ENCODE measurements at places on chromosomes 6 and 20.

- peaks cover 5% of the 10 kb centered on the region for H3K4me1 ChIP-seq
- DNase-seq = peak; percentile 63
- H3K27ac ChIP-seq = no peak overlapping the region
- no peaks in the 10 kb centered on the region for H3K36me3 ChIP-seq
- no peaks in the 10 kb centered on the region for H3K27me3 ChIP-seq
Measured at GRCh38 chr6:167311286-167311685, 13.6 kb upstream of the TTLL2 start.

DNA sequence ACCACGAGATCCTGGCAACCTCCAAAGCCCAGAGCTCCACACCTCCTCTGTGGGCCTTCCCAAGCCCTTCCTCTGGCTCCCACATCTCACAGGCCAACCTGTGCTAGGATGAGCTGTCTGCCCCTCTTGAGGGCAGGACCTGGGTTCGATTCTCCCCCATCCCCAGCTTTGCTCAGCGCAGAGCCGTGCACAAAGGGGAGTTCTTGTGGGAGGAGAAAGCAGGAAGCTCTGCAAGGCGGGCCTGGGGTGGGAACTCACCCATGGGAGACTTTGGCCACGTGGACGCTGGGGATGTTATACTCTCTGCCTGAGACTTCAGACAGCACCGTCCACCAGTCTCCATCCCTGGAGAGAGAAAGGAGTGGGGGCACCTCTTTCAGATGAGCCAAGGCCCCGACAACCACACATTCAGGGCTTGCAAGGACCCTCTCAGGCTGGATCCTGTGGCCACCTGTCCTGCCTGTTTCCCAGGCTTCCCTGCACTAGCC, 12.7 kb downstream of the SLA2 start:
- H3K36me3 ChIP-seq = no peaks in the 10 kb centered on the region
- no peak overlapping the region for H3K27ac ChIP-seq
- H3K4me1 ChIP-seq = no peaks in the 10 kb centered on the region
- DNase-seq = no peak
- H3K4me3 ChIP-seq = no peak overlapping the region

DNA sequence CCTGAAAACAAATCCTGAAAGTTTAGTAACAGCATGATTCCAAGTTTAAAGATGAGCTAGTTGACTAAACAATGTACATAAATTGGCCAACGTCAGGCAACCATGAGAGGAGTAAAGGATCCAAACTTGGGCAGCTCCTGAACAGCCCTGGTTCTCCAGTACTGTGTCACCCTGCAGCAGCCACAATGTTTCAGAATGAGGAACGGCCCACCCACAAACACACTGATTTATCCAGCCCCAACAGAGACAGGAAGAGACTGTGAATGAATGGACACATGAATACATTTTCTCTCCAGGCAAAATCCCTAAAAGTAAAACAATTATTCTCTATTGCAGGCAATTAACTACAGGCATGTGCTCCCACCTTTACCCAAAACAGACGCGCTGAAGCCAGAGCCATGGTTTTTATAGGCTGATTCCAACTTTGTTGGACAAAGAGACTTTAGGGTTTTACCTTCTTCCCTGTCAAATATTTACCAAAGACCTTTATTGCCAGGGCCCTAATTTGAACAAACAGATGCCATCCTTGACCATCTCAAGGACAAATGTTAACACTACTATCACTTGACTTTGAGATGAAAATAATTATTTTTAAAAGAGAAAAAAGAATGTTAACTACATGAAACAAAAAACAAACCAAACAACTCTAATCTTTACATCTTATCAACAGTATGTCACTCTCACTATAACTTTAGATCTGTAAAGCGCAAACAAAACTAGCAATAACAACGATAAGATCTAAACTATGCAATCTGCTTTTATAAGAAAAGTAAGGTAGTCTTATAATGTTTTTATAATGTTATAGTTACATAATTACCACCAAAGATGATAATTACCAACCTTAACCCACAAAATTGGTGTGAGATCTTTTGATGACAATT, 22.9 kb downstream of the CNKSR3 start:
- no peaks in the 10 kb centered on the region for H3K36me3 ChIP-seq
- no peak overlapping the region for H3K4me3 ChIP-seq
- peaks cover 25% of the 10 kb centered on the region for H3K4me1 ChIP-seq
- no peaks in the 10 kb centered on the region for H3K27me3 ChIP-seq

GRCh38 chr20:64166721-64167615, 2.7 kb downstream of the MYT1 start:
- H3K36me3 ChIP-seq = no peaks in the 10 kb centered on the region
- DNase-seq = peak; percentile 64
- H3K27ac ChIP-seq = no peak overlapping the region
- H3K4me1 ChIP-seq = no peaks in the 10 kb centered on the region

GRCh38 chr6:144062786-144063185, 32.6 kb downstream of the SF3B5 start:
- no peak overlapping the region for H3K27ac ChIP-seq
- H3K4me3 ChIP-seq = no peak overlapping the region
- H3K4me1 ChIP-seq = peaks cover 16% of the 10 kb centered on the region
- H3K36me3 ChIP-seq = no peaks in the 10 kb centered on the region

- H3K4me3 ChIP-seq = no peak overlapping the region
- H3K27ac ChIP-seq = no peak overlapping the region
- no peak for DNase-seq
- no peaks in the 10 kb centered on the region for H3K36me3 ChIP-seq
Measured at GRCh38 chr20:59764037-59764436, 159.7 kb downstream of the PHACTR3 start.

GRCh38 chr6:167848783-167849182, 22.1 kb downstream of the AFDN start:
- H3K4me1 ChIP-seq = peaks cover 9% of the 10 kb centered on the region
- H3K36me3 ChIP-seq = no peaks in the 10 kb centered on the region
- no peaks in the 10 kb centered on the region for H3K27me3 ChIP-seq
- no peak for DNase-seq

DNA sequence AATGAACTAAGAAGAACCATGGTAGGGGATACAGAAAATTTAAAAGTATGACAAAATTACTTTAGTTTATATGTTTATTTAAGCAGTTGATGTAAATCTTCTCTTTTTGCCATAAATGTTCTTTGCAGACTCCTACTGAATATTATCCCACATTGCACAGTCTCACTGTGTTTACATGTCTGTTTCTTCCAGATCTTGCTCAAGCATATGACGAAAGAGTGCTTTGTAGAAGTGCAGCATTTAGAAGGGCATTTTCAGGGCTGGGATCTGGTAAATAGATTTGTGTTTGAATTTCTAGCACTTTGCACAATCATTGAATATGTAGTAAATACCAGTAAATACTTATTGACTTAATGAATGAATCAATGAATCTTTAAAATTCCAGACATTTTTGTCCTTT, 152.0 kb upstream of the EPHA7 start:
- no peaks in the 10 kb centered on the region for H3K27me3 ChIP-seq
- no peaks in the 10 kb centered on the region for H3K4me1 ChIP-seq
- H3K4me3 ChIP-seq = no peak overlapping the region

GRCh38 chr6:150535818-150536220, 63.9 kb upstream of the PLEKHG1 start:
- no peaks in the 10 kb centered on the region for H3K4me1 ChIP-seq
- no peak overlapping the region for H3K4me3 ChIP-seq
- no peak overlapping the region for H3K27ac ChIP-seq

DNA sequence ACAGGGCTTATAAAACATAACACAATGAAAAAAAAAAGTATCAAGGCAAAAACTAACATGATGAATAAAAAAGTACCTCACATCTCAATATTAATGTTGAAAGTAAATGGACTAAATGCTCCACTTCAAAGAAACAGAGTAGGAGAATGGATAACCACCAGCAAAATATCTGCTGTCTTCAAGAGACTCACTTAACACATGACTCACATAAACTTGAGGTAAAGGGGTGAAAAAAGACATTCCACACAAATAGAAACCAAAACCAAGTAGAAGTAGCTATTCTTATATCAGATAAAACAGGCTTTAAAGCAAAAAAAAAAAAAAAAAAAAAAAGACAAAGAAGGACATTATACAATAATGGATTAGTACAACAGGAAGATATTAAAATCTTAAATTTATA, 86.9 kb downstream of the TBC1D32 start:
- H3K27me3 ChIP-seq = no peaks in the 10 kb centered on the region
- no peak overlapping the region for H3K4me3 ChIP-seq
- H3K36me3 ChIP-seq = no peaks in the 10 kb centered on the region
- no peak for DNase-seq
- no peak overlapping the region for H3K27ac ChIP-seq

DNA sequence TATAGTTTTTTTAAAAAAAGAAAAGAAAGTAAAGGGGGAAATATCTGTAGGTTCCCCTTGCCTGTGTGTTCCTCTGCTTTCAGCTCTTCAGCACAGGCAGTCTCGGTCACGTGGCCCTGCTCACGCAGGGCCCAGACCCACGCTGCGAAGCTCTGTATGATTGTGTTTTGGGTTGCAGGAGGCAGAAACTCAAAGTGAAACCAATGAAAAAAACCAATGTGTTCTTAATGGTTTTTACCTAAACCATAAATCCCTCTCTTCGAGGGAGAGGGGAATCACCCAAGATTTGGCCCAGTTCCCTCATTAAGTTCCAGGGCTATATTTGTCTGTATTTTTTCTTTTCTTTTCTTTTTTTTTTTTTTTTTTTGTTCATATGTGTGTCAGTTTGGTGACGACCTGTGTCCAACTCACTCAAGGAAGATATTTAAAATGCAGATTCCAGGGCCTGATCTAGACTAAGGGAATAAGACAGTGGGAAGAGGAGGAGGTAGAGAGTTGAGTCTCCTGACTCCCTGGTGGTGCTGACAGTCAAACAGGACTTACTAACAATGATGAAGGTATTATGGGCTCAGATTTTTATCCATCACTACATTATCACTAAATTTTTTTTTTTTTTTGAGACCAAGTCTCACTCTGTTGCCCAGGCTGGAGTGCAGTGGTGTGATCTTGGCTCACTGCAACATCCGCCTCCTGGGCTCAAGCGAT, 33.8 kb upstream of the RREB1 start:
- H3K27me3 ChIP-seq = no peaks in the 10 kb centered on the region
- no peaks in the 10 kb centered on the region for H3K4me1 ChIP-seq
- DNase-seq = no peak
- no peak overlapping the region for H3K27ac ChIP-seq
- no peaks in the 10 kb centered on the region for H3K36me3 ChIP-seq
- H3K4me3 ChIP-seq = no peak overlapping the region

DNA sequence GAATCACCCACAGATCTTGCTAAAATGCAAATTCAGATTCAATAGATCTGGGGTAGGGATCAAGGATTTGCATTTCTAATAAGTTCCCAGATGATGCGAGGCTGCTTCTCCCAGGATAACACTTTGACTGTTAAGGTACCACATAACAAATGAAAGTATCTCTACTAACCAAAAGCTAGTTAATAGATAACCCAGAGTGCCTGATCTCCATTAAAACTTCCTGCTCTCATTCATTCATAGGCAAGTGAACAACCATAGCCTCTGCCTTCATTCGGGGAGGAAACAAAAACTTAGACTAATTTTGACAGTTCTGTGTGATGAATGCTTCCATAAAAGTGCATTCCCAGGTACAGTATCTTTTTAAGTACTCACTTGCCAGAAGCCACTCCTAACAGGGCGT, 265.6 kb upstream of the BTBD3 start:
- H3K27me3 ChIP-seq = no peaks in the 10 kb centered on the region
- DNase-seq = no peak
- H3K27ac ChIP-seq = no peak overlapping the region
- no peaks in the 10 kb centered on the region for H3K36me3 ChIP-seq

GRCh38 chr20:17796091-17796563, 96.4 kb downstream of the BANF2 start:
- no peaks in the 10 kb centered on the region for H3K36me3 ChIP-seq
- H3K4me1 ChIP-seq = no peaks in the 10 kb centered on the region
- H3K27ac ChIP-seq = no peak overlapping the region

DNA sequence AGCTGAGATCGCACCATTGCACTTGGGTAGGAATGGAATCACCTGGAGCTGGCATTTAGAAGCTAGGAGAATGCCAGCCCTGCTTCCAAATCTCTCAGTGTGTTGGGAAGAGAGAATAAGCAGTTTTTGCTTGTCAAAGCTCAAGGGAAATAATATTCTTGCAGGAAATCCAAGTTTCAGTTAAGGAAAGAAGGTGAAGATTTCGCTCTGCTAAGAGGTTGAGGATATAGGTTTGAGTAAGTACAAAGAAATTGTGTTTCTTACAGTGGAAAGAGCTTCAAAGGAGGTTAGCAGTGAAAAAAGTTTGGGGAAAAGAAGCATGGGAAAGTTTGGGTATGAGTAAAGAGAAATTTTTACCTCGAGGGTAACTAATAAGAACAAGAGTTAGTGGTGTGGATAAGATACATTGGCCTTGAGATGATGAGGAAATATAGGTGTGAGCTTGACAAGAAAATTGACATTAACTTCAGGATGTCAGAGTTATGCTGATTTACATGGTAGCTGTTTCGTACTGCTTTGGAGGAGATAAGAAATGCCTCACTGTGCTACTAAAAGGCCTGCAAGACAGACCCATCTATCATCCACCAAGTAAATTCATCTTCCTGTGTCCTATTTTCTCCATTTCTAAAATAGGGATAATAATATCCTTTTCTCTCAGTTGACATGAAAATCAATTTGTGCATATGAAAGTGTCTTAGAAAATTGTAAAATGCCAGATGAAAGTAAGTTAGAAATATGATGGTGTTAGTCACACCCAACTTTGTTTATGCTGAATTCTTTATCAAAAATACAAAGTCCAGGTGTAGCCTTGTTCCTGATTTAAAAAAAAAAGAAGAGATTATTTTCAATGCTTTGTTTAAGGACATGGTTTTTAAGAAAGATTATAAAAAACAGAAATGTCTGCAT, 12.8 kb upstream of the HINT3 start:
- H3K4me1 ChIP-seq = no peaks in the 10 kb centered on the region
- H3K27ac ChIP-seq = no peak overlapping the region
- H3K4me3 ChIP-seq = no peak overlapping the region
- H3K36me3 ChIP-seq = no peaks in the 10 kb centered on the region

GRCh38 chr6:11537229-11538051, at the start of gene TMEM170B:
TMEM170B (plus strand) TSS chr6:11537749; CDS start chr6:11538278, 529 bp downstream.
- H3K4me3 ChIP-seq = peak within 1 kb of the TSS; percentile 71
- H3K27ac ChIP-seq = peak within 1 kb of the TSS; percentile 82
- no peaks in the 10 kb centered on the region for H3K27me3 ChIP-seq
- no peaks in the 10 kb centered on the region for H3K36me3 ChIP-seq

DNA sequence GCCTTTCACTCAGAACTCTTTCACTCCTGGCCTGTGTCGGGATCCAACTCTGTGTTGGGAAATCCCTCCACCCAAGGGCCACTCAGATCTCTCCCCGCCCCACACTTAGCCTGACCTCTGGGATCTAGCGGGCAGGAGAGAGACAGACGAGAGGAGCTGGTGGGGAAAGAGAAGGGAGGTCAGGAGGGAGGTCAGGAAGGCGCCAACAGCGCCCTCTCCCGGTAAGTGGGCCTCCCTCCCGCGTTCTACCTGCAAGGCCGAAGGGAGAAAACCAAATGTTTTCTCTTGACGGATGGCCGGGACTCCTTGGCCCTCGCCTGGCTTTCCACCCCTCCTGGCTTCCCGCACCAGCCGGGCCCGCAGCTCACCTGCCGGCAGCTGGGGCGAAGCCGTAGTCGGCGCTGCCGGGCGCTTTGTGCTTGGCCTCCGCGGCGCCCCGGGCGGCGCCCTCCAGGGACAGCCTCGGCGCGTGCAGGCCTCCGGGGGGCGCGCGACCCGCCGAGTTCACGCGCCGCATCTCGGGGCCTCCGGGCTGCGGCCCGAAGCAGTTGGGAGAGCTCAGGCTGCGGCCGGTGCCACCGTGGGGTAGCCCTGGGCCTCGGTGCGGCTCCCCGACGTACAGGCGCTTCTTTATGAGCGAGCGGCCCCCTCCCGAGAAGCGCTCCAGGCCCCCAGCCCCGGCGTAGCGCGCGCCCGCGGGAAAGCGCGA, 38.2 kb downstream of the C6orf132 start:
- no peaks in the 10 kb centered on the region for H3K27me3 ChIP-seq
- 0 out of 2 replicates have a peak, but pooled peaks cover 7% of the 10 kb centered on the region for H3K4me1 ChIP-seq
- DNase-seq = no peak
- H3K4me3 ChIP-seq = peak overlapping the region; percentile 23
- H3K36me3 ChIP-seq = no peaks in the 10 kb centered on the region

Data from SK-N-SH (cell line).